ENCODE measurements at places on chromosomes 1 and 21.

DNA sequence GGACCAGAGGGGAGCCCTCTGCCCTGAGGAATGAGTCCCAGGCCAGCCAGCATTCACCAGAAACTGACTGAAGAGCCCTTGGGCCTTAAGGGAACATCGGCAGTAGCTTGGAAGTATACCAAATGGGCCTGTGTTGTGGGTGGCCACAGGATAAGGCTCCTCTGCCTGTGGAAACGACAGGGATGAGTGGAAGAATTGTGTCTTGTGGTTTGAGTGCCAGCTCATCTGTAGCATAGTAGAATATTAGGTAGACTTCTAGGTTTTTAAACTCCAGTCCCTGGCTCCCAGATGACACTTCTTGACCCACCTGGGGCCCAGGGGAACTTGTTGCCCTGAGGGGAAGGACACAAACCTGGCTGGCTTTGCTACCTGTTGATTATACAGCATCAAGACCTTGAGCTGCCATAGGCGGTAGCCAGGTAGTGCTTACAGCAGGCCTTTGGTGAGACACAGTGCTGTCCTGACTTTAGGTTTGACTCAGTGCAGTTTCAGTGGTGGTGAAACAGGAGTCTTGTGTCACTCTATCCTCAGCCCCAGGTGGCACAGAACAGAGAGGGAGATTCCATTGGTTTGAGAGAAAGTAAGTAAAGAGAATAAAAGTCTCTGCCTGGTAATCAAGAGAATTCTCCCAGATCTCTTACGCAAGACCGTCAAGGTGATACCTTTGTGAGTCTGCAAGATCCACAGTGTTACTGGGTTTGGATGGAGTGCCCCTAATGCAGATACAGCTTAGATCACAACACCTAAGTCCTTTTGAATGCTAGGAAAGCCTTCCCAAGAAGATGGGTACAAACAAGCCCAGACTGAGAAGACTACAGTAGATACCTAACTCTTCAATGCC, 50.2 kb downstream of the RABGAP1L start:
- DNase-seq = no peak

GRCh38 chr1:203586496-203587081, 40.0 kb upstream of the ATP2B4 start:
- no peak for DNase-seq

DNA sequence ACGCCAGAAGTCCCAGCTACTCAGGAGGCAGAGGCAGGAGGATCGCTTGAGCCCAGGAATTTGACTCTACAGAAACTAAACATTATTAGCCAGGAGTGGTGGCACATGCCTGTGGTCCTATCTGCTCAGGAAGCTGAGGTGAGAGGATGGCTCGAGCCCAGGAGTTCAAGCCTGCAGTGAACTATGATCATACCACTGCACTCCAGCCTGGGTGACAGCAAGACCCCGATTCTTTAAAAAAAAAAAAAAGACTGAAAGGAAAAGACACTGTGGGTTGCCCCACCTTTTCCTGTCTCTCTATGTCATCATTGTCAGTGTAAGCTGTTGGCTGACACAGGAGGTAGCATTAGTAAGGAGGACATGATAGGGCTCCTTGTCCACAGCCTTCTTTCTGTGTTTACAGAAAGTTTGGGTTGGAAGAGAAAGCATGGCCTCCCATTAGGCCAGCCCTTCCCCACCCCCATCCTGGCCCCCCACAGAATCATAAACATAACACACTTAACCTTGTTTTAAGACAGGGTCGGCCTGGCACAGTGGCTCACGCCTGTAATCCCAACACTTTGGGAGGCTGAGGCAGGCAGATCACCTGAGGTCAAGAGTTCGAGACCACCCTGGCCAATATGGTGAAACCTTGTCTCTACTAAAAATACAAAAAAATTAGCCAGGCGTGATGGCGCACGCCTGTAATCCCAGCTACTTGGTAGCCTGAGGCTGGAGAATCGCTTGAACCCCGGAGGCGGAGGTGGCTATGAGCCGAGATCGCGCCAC, 20.6 kb upstream of the RCAN3 start:
- no peak for DNase-seq

GRCh38 chr1:53792806-53793205, 45.3 kb downstream of the NDC1 start:
- no peak for DNase-seq

- no peak for DNase-seq
These were observed 143.5 kb downstream of the C1orf94 start for GRCh38 chr1:34320053-34320669.

DNA sequence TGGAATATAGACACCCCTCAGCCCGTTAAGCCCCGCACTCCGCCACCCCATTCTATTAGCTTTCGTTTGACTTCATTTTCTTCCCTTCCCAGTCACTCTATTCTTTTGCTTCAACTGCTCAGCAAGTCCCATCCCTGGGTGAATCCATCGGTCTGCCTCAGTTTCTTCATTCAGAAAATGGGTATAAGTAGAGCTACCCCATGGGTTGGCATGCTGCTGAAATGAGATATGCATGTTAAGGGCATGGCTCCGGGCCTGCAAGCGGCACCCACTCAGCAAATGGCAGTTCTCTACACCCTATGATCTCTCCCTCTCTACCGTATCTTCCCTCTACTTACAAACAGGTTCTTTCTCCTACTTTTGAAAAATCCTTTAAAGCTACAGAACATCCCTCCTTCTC, 87.8 kb upstream of the IRF2BP2 start:
- DNase-seq = no peak

All from non-pigmented ciliary epithelial cell (primary cell).